ENCODE measurements at places on chromosomes 7 and 10.

DNA sequence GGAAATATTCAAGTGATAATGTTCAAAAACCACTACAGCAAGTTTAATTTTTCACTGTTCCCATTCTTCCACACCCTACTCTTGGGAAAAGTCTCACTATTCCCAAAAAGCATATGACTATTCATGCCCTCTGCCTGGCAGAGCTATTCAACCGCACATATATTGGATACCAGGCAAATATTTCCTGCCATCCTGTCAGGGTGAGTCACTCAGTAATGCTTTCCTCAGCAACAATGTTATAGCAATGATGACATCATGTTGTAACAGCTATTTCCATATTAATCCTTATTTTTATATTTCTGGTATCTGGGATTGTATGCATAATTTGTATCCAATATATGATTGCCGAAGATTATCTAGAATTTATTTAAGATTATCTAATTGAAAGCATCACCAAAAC lies 114.0 kb upstream of the PLXDC2 start:
- DNase-seq, result no peak

- no peak for DNase-seq
Measured at GRCh38 chr7:20542594-20542993, 72.9 kb upstream of the ABCB5 start.

DNA sequence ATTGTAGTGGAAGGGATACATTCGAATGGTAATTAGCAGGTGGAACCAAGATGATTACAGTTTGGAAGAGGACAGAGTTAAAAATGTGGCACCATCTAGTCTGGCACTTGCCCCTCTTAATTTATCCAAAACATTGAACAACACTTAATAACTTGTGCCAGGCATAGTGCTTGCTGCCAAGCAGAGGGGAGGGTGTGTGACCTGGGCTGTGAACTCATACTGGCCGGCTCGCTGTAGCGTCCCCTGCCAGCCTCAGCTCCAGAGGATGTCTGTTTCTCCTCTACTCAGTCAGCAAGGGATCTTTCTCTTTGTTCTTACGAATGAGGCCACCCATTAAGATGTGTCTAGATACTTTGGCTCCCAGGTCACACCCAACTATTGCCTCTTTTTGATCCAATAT lies 179.4 kb upstream of the INHBA start:
- no peak for DNase-seq

- DNase-seq, result no peak
Measured at GRCh38 chr7:96708872-96709271, 774 bp downstream of the SEM1 start.
